ENCODE measurements at places on chromosomes 12 and 14.

GRCh38 chr12:106073179-106073578 is 65.6 kb downstream of the NUAK1 start:
- H3K27ac ChIP-seq = no peak overlapping the region
- no peak overlapping the region for H3K4me3 ChIP-seq
- H3K4me1 ChIP-seq = no peaks in the 10 kb centered on the region

DNA sequence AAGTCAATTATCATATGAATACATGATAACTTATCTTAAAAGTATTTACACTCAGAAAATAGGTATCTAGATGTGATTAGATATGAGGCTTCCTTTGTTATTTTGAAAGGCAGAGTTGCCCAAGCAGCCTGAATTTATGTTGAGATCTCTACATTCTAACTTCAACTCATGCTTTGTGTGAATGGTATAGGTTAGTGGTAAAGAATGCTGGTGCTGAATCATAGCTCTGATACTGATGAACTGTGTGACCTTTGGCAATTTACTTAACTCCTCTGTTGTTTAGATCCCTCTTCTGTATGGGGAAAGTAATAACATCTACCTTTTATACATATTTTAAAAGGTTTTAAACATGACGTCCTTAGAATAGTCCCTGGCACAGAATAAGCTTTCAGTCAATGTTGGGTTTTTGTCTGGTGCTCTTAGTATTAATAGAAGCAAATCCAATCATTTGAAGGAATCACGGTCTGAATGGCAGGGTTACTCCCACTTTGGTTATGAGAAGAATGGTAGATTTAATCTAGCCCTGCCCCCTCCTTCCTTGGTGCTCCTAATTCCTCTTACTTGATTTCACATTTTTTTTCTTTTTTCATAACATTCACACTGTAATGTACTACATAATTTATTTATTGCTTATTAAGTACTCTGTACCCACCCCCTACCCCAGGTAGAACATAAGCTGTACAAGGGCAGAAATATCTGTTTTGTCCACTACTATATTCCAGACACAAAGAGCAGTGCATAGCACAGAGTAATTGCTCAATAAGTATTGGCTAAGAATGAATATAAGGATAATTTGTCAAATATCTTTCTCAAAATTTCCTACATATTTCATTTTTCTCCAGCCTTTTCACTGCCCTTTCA is 203.3 kb upstream of the KRR1 start:
- no peak for DNase-seq
- H3K27me3 ChIP-seq = no peaks in the 10 kb centered on the region
- H3K4me3 ChIP-seq = no peak overlapping the region
- no peaks in the 10 kb centered on the region for H3K4me1 ChIP-seq
- H3K36me3 ChIP-seq = no peaks in the 10 kb centered on the region

DNA sequence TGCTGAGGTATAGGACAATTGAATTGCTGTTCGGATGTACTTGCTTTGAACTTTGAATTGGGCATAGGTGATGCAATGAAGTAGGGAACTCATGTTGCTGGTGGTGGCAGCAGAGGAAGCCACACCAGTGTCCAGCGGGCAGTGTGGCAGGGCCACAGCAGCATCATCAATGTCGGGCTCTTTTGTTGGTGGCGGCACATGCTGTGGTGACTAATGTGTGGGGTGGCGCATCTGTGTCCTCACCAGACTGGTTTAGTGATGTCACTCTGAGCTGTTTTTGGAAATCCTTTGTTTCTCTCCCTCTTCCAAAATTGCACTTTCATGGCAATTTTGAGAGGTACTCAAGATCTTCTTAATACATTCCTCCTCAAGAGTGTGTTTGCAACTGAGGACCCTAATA is 187.6 kb downstream of the ETNK1 start:
- no peak overlapping the region for H3K27ac ChIP-seq
- H3K27me3 ChIP-seq = no peaks in the 10 kb centered on the region
- H3K4me3 ChIP-seq = no peak overlapping the region
- no peaks in the 10 kb centered on the region for H3K36me3 ChIP-seq
- no peak for DNase-seq
- no peaks in the 10 kb centered on the region for H3K4me1 ChIP-seq

DNA sequence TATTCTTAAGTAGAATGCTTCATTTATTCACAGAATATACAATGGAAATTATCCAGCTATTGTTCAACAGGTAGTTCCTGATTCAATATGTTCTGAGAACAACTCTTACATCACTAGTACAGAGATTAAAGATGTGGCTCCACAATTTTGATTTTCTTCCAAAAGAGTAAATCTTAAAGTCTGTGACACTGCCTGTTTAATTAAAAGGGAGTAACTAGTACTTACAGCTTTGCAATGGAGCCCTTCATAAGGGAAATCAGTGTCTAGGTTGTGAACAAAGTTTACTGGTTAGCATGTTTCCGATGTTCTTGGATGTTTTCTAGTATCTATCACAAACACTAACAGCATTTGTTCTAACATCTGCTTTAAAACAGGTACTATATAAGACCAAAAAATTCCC is 30.8 kb downstream of the MIA2 start:
- DNase-seq = no peak
- no peak overlapping the region for H3K4me3 ChIP-seq

- H3K27me3 ChIP-seq = no peaks in the 10 kb centered on the region
- no peak for DNase-seq
- H3K36me3 ChIP-seq = no peaks in the 10 kb centered on the region
- H3K27ac ChIP-seq = no peak overlapping the region
- no peaks in the 10 kb centered on the region for H3K4me1 ChIP-seq
- H3K4me3 ChIP-seq = no peak overlapping the region
Observed at GRCh38 chr12:58169826-58170225, 228.5 kb downstream of the ATP23 start.

GRCh38 chr14:78162202-78162601 is 8.0 kb upstream of the NRXN3 start:
- no peaks in the 10 kb centered on the region for H3K4me1 ChIP-seq
- no peak overlapping the region for H3K27ac ChIP-seq
- H3K27me3 ChIP-seq = no peaks in the 10 kb centered on the region
- no peak overlapping the region for H3K4me3 ChIP-seq

GRCh38 chr14:38867561-38868150 is 235.4 kb downstream of the SEC23A start:
- no peaks in the 10 kb centered on the region for H3K4me1 ChIP-seq
- H3K27ac ChIP-seq = no peak overlapping the region
- H3K4me3 ChIP-seq = no peak overlapping the region
- H3K27me3 ChIP-seq = no peaks in the 10 kb centered on the region
- DNase-seq = peak; percentile 6

- peak; percentile 55 for DNase-seq
- H3K27me3 ChIP-seq = no peaks in the 10 kb centered on the region
- no peaks in the 10 kb centered on the region for H3K36me3 ChIP-seq
- peaks cover 12% of the 10 kb centered on the region for H3K4me1 ChIP-seq
Observed at GRCh38 chr12:96061864-96062453, 26.6 kb upstream of the LTA4H start.

DNA sequence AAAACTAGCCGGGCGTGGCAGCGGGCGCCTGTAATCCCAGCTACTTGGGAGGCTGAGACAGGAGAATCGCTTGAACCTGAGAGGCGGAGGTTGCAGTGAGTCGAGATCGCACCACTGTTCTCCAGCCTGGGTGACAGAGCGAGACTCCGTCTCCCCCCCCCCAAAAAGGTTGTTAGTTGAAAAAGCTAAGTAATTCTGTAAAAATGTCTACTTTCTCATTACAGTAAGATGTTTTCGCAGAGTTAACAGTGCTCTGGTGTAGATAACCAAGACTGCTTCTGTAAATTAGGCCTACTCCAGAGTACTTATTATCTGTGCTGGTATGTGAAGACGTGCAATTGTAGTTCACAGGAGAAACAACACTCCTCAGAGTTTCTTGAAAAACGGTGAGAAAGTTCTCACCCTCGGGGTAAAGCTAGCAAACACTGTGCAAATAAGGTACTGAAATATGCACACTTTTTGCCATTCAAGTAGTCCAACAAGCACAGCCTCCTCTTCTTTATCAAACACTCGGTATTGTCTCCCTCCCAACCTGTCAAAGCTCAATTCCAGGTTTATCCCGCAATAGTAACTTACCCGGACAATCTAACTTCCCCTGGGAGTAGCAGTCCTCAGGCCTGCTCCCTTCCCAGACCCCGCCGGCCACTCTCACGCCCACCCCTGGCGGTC is 974 bp downstream of the BTBD7 start:
- H3K4me3 ChIP-seq = peak overlapping the region; percentile 82
- H3K36me3 ChIP-seq = no peaks in the 10 kb centered on the region
- peak overlapping the region; percentile 82 for H3K27ac ChIP-seq
- no peaks in the 10 kb centered on the region for H3K27me3 ChIP-seq
- no peak for DNase-seq

GRCh38 chr12:89344862-89345202 is 7.5 kb downstream of the DUSP6 start:
- DNase-seq = no peak
- H3K4me3 ChIP-seq = no peak overlapping the region
- no peak overlapping the region for H3K27ac ChIP-seq

GRCh38 chr12:43158126-43158525 is 393.9 kb downstream of the ADAMTS20 start:
- no peaks in the 10 kb centered on the region for H3K27me3 ChIP-seq
- no peak overlapping the region for H3K4me3 ChIP-seq
- H3K36me3 ChIP-seq = no peaks in the 10 kb centered on the region

All from effector memory CD4-positive, alpha-beta T cell (primary cell).